ENCODE measurements at places on chromosomes 3 and 15.

DNA sequence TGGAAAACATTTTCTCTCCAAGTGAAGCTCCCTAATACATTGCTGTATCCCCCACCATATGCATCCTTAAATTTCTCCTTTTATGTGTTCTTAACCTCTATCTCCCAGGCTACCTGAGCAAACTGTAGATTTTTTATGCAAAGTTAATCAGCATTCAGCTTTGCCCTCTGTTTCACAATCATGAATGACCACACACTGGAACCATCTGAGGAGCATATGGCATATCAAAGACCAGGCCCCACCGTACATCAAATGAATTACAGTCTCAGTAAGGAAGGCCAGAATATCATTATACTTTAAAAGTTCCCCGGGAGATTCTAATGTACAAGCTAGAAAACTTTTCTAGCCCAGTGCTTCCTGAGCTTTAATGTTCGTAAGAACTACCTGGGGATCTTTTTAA, 115.5 kb upstream of the NECTIN3 start:
- no peak for DNase-seq

DNA sequence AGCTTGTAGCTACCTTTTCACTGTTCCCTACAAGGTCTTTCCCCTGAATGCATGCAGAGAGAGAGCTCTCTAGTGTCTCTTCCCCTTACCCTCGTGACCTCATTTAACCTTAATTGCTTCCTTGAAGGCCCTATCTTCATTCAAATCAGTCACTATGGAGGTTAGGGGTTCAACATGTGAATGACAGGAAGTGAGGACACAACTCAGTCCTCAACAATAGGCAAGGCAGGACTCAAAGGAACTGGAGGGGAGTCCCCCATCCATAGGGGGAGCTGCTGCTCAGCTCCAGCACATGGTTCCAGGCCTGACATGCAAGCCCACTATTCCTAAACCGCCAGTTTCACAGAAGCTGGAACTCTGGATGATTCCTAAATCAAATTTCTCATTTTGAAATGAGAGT, 33.8 kb upstream of the GYG1 start:
- DNase-seq: peak; percentile 68

DNA sequence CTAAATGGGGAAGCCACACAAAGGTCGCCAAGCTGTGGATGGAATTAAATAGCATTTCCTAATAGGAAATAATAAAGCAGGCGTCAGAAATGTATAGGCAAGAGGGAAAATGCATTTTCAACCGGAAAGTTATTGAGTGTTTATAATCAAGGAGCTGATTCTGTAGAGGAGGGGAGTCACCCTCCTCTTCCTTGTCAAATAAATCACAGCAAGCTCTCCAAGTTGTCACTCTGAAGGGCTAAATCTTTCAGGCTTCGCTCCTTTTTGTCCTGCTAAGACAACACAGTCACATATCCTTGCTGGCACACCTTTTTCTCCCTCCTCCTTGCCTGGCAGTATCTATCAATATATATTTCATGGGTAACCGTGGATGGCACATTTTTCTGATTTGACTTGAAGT, 338.4 kb downstream of the SATB1 start:
- no peak for DNase-seq

- DNase-seq: peak; percentile 31
Measured at GRCh38 chr3:16249336-16249735, 15.4 kb downstream of the DPH3 start.

- no peak for DNase-seq
Measured at GRCh38 chr15:38844736-38845135, 280.1 kb upstream of the RASGRP1 start.

- DNase-seq: no peak
Measured at GRCh38 chr15:80467311-80467714, 63.1 kb downstream of the ARNT2 start.

DNA sequence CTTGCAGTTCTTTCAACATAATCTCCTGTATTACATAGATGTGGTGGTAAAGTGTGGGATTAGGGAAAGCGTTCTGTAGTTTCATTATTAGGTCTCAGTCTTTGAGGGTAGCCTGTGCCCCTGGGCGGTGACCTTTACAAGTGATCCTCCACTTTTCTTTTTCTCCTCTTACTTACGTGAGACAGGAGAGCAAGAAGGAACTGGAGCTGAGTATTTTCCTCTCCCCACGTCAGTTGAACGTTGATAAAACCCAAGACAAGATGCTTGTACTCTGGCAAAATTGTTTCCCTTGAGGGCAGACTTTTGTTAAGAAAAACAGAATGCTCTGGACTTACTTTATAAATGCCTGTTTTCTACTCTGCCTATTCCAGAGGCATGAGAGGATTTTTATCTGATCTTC, 378.7 kb downstream of the ZNF385D start:
- no peak for DNase-seq

- peak; percentile 69 for DNase-seq
Measured at GRCh38 chr3:32831791-32832190, 14.0 kb downstream of the TRIM71 start.

GRCh38 chr15:99504823-99505551, 60.8 kb upstream of the MEF2A start:
- no peak for DNase-seq

DNA sequence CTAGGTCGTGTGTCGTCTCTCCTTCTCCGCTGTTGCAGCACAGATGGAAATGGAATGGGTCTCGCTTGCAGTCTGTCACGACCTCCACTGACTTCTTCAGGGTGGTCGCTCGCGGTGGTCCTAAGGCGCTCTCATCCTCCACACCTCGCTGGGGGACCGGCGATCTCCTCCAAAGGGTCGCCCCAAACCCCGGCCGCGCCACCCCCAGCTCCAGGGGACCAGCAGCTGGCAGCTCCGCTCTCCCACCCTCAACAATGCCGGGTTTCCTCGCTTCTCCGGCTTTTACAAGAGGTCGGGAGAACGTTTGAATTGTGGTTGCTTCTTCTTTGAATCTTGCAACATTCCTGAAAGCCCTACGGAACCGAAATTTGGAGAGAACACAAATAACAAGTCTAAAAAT, 25.9 kb downstream of the SERP1 start:
- DNase-seq: no peak

GRCh38 chr3:155465664-155466063, 172.2 kb upstream of the STRIT1 start:
- DNase-seq: no peak

DNA sequence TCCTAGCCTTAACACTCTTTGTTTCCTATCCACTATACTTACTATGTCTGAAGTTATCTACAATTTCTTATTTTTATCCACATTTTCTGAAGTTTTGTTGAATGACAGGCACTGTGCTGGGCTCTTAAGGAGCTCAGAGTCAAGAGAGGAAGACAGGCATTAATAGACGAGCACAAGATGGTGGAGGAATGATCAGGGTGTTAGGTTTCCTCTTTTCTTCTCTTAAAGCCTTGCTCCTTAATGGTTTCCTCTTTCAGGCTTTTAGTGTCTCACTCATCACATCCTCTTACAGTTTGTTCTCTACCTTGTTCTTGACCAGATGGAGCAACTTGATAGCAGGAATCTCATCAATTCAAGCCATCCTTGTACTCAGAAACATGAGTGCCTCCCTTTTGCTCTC, 52.9 kb upstream of the BCL6 start:
- peak; percentile 86 for DNase-seq
